AG10803 (cell line): ENCODE measurements at places on chromosomes 4 and X.

GRCh38 chr4:184477201-184477999 lies 3.0 kb upstream of the IRF2 start:
- peak; percentile 9 for DNase-seq

DNA sequence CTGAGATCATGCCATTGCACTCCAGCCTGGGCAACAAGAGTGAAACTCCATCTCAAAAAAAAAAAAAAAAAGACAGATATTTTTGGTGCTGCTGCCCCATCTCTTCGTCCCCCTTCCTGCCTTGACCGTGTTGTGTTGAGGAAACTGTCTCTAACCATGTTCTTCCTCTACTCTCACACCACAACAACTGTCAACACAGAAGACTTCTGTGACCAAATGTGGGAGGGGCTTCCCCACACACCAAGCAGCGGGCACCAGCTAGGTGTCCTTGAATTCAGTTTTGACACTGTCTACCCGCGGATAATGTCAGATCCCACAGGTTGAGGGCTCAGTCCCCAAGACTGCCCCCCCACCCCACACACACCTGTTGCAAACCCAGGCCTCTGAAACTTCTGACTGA lies 104.7 kb upstream of the BCOR start:
- DNase-seq, result no peak

GRCh38 chrX:153320555-153321184 lies 897 bp downstream of the PNMA6F start:
- no peak for DNase-seq

GRCh38 chrX:87798039-87798438 lies 280.4 kb downstream of the KLHL4 start:
- DNase-seq, result no peak

- peak; percentile 20 for DNase-seq
Observed at GRCh38 chr4:123250843-123251242, 145.8 kb upstream of the SPRY1 start.

DNA sequence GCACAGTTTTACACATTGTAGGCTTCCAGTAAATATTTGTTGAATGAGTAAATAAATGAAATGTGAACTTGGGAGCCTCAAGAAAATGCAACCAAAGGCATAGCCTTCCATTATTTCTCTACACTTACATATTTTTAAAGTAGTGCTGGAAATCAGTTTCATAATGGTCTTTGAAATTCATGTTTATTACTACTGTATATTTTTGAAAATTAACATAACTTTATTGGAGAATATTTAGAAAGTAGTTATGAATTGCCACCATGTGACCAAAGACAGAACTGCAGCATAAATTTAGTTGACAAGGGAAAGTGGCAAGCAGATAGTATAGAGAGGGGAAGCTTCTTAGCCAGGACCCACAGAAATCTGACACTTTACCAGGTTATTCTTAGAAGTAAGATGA lies 6.4 kb downstream of the TCEAL8 start:
- peak; percentile 2 for DNase-seq

GRCh38 chrX:155747520-155747919 lies 133.6 kb upstream of the VAMP7 start:
- no peak for DNase-seq

- no peak for DNase-seq
Observed at GRCh38 chr4:97558204-97558778, 585.0 kb downstream of the STPG2 start.

DNA sequence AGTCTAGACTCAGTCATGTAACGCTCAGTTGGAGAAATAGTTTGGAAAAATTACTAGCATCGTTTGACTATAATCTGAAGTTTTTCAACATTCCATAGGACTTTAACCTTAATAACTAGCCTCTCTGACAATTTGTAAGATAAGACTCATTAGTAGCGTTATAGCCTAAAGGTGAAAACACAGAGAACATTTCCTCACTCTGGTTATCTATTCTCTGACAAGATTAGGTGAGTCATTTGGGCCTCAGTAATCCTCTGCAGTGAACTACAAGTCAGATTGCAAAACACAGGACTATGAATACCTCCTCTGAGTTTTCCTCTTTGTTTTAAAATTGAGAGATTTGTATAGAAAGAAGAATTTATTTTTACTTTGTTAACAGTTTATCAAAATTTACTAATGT lies 31.8 kb upstream of the PDLIM5 start:
- peak; percentile 33 for DNase-seq

DNA sequence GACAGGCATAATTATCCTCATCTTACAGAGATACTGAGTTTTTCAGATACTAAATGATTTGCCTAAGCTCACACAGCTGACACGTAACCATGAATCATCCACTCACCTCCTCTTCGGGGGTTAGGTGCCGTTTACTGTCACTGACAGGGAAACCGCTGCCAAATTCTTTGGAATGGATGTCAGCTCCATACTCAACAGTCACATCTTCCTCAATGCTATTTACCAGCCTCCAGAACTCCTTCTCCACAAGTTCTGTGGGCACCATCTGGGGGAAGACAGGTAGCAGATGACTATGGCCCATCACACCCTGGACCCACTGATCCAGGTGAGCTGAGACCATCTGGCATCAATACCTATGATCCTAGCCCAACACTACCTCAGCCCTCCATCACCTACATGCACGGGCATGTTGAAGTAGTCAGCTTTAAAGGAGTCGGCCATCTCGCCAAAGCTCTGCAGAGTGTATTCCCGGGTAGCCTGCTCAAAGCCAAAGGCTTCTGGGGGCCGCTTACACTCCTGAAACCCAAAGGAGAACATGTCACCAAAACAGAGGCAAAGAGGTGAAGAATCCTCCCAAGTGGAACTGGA lies 13.5 kb downstream of the KDM5C start:
- DNase-seq, result no peak

DNA sequence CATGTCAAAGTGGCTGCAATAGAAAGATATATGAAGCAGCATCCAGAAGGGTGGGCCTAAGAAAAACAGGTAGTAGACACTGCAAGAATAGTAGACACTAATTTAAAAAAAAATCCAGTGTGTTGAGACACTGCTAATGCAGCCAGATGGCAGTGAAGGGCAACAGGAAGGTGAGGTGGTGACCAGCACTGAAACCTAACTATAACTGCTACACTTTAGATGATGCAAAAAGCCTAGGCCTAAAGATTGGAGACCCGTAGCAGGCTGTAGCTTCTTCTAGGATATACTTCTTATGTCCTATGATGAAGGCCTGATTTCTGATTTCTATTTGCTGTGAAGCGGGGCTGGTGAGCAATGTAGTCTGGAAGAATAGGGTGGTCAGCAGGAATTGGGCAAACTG lies 38.7 kb upstream of the SH3KBP1 start:
- no peak for DNase-seq

- no peak for DNase-seq
Observed at GRCh38 chr4:84151574-84151973, 347.5 kb downstream of the NKX6-1 start.

- DNase-seq, result peak; percentile 39
Observed at GRCh38 chrX:24619647-24620046, 27.5 kb downstream of the PCYT1B start.

DNA sequence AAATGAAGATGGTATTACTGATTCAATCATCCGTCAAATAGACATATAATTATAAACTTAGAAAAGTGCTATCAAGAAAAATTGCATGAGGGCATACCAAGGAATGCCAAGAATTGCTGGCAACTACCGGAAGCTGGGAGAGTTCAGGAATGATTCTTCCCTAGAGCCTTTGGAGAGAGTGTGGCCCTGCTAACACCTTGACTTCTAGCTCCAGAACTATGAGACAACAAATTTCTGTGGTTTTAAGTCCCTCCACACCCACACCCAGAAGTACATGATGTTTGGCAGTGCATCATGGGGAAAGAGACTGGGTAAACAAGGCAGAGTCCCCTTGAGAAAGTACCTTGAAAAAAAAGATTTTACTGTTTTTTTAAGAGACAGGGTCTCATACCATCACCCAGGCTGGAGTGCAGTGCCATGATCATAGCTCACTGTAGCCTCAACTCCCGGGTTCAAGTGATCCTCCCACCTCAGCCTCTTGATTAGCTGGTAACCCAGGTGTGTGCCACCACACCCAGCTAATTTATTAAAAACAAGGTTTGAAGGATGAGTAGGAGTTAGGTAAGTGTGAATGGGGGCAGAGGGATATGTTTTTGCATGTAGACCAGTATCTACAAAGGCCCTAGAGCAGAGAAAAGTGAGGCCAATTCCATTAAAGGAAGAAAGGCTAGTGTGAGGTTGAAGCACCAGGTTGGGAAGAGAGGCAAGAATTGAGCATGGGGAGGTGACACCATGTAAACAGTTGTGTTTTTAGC lies 53.1 kb downstream of the GSX2 start:
- peak; percentile 89 for DNase-seq

GRCh38 chr4:168511780-168512489 lies 15.1 kb downstream of the PALLD start:
- no peak for DNase-seq

GRCh38 chr4:2049811-2050210 lies 9.3 kb upstream of the NAT8L start:
- no peak for DNase-seq

DNA sequence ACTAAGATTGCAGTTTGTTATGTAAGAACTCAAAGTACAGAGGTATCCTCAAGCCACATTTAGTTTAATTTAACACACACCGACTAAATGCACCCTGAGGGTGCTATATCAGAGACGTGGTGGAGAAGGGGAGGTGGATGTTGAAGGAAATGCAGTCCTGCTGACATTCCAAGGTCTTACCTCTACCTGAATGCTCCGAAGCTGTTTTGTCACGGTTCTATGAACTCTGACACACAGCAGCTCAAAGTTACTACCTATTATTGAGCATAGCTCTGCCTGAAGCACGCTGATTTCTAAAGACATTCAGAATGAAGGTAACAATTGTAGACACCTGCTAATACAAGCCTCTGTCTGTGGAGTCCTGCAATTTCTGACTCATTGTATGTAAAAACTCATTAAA lies 6.7 kb downstream of the CC2D2A start:
- no peak for DNase-seq

DNA sequence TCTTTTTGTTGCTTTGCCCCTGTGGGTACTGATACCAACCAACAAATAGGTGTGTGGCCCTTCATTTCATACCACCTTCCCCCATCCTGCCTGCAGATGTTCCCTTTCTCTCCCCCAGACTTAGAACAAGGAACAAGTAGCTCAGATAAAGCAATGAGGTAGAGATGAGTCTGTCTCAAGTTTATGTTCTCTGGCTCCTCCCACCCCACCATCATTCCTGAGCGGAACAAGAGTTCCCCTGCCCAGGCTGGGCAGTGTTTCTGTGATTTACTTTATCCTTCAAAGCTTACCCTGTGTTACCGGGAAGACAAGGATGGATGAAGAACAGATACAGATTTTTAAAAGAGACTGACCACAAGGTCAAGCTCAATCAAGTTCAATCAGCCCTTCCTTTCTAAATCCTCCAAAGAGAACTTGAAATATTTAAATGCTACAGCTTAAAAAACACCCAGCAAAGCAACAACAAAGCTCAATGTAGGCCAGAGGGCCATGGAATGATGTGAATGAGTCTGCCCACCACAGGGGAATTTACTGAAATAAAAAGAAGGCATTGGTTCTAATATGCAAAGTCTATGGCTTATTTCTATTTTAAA lies 80.1 kb upstream of the UCP1 start:
- no peak for DNase-seq

- no peak for DNase-seq
Observed at GRCh38 chr4:182585321-182585720, 331.9 kb downstream of the DCTD start.

- no peak for DNase-seq
Observed at GRCh38 chrX:101362757-101363156, 14.2 kb upstream of the TIMM8A start.

- DNase-seq, result peak; percentile 74
Observed at GRCh38 chrX:31199056-31199839, 127.4 kb upstream of the FTHL17 start.

DNA sequence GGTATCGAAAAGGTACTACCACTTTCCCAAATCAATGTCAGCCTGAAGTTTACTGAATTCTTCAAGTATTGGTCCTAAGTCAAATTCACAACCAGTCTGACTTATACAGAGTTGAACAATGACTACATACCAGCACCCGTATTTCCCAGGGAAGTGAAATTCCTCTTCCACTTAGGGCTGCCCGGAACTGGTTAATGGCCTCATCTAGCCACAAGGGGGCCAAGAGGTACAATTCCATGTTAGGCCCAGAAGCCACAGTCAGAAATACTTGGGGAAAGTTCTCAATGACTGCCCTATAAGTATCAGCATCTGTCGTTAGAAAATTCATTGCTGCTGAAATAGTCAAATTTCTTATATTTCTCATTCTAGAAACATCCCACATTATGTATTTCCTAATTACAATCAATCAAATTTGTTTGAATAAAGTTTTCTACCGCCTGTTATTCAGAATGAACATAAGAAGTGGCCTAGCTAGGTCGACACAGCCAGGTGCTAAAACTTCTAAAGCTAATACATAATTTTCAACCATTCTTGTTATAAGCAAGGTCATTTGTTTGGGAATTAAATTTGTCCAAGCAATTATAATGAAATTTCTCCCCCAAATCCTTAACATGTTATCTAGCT lies 5.6 kb upstream of the PCDH7 start:
- peak; percentile 34 for DNase-seq

DNA sequence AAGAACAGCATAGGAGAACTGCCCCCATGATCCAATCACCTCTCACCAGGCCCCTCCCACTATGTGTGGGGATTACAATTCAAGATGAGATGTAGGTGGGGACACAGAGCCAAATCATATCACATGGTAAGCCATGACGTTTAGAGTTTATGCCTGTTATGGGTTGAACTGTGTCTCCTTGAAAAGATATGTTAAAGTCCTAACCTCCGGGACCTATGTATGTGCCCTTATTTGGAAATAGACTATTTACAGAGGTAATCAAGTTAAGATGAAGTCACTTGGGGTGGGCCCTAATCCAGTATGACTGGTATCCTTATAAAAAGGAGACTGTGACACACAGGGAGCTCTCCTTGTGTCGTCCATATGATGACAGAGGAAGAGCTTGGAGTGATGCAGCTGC lies 25.2 kb upstream of the SLC2A9 start:
- no peak for DNase-seq

GRCh38 chrX:15853586-15854079 lies 980 bp downstream of the AP1S2 start:
- DNase-seq, result no peak

DNA sequence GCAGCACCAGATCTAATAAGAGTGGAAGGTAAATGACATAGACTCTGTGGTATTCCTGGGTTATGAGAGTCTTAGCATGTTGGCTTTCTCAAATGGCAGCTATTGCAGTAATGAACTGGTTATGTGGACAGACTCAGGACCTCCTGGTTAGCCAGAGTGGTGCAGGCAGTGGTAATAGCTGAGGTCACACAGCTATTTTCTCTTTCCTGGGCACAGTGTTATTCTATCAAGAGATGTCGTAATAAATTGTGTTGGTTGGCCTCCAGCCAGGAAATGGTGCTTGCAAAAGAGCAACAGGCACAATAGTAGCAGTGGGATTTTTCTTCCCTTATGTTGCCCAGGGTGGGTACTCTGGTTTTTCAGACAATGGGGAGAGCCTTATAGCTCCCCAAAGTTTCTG lies 279.2 kb upstream of the FGF16 start:
- DNase-seq, result no peak

GRCh38 chrX:24479924-24480323 lies 14.8 kb downstream of the PDK3 start:
- no peak for DNase-seq

DNA sequence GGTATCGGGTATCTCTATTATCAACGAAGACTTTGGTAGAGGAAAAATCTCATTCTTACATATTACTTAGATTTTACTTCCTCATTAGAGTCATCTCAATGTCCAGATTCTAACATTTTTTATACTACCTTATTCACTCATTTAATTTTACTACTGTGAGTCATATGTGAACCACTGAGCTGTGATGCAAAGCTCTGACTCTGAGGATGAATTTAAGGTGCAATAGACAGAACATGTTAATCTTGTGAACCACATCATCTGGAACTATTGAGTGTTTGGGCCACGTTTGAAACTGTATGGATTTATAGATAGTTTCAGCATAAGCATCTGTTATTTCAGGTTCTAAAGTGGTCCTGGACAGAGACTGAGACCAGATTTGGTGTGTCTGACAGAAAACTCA lies 78.4 kb downstream of the PWWP3B start:
- DNase-seq, result peak; percentile 0
